ENCODE measurements at places on chromosomes 12 and 14.

GRCh38 chr14:64680013-64680713, 24.1 kb upstream of the PLEKHG3 start:
- H3K27ac ChIP-seq, result peak overlapping the region; percentile 80
- no peaks in the 10 kb centered on the region for H3K36me3 ChIP-seq
- no peak for DNase-seq

- H3K4me1 ChIP-seq, result no peaks in the 10 kb centered on the region
- no peaks in the 10 kb centered on the region for H3K36me3 ChIP-seq
- no peak overlapping the region for H3K27ac ChIP-seq
- H3K27me3 ChIP-seq, result no peaks in the 10 kb centered on the region
- H3K4me3 ChIP-seq, result no peak overlapping the region
Observed at GRCh38 chr12:17381211-17381610, 708.8 kb downstream of the RERGL start.

- no peaks in the 10 kb centered on the region for H3K27me3 ChIP-seq
- H3K4me3 ChIP-seq, result no peak overlapping the region
- no peaks in the 10 kb centered on the region for H3K4me1 ChIP-seq
- H3K36me3 ChIP-seq, result no peaks in the 10 kb centered on the region
Observed at GRCh38 chr12:24960222-24960855, 11.4 kb upstream of the BCAT1 start.

DNA sequence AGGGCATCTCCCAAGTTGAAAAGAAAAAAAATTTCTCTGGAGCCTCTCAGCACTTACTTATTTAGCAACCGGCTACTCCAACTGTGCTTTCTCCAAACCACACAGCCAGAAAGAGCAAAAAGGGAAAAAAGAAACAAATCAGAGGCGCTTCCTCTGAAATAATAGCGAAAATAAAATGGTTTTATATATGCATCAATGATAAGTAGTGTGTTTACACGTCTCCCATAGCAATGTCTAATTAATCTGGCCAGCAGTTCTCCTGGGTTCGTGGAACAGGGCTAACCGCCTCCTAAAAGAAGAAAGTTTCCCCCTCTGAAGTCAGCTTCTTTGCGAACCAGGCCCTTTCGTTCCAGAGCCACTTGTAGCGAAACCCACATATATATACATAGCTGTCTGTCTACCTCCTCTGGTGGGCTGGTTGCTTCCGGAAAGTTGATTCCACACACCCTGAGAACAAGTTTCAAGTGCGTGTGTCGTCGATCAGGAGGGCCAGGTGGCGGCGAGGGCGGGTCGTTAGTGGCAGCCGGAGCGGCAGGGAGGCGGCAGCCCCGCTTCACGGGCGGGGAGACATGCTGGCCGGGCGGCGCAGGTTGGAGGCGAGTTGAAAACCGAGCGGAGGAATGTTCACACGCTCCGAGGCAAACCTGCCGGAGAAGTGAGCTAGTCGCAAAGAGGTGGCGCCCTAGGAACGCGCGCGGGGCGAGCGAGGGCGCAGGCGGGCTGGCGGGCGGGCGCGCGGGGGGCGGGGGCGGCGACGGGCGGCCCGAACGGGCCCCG, 2.7 kb downstream of the PTHLH start:
- H3K27me3 ChIP-seq, result peaks cover 99% of the 10 kb centered on the region
- H3K4me1 ChIP-seq, result peaks cover 34% of the 10 kb centered on the region
- peak overlapping the region; percentile 70 for H3K4me3 ChIP-seq
- DNase-seq, result peak; percentile 37
- H3K27ac ChIP-seq, result peak overlapping the region; percentile 41

- H3K4me1 ChIP-seq, result no peaks in the 10 kb centered on the region
- no peaks in the 10 kb centered on the region for H3K36me3 ChIP-seq
- DNase-seq, result no peak
- no peak overlapping the region for H3K4me3 ChIP-seq
- H3K27me3 ChIP-seq, result peaks cover 7% of the 10 kb centered on the region
Observed at GRCh38 chr14:38201137-38201828, 6.4 kb upstream of the SSTR1 start.

- no peak overlapping the region for H3K4me3 ChIP-seq
- H3K4me1 ChIP-seq, result no peaks in the 10 kb centered on the region
- no peaks in the 10 kb centered on the region for H3K27me3 ChIP-seq
- no peak overlapping the region for H3K27ac ChIP-seq
- H3K36me3 ChIP-seq, result no peaks in the 10 kb centered on the region
- DNase-seq, result no peak
Observed at GRCh38 chr14:53022593-53022992, 71.7 kb upstream of the FERMT2 start.

DNA sequence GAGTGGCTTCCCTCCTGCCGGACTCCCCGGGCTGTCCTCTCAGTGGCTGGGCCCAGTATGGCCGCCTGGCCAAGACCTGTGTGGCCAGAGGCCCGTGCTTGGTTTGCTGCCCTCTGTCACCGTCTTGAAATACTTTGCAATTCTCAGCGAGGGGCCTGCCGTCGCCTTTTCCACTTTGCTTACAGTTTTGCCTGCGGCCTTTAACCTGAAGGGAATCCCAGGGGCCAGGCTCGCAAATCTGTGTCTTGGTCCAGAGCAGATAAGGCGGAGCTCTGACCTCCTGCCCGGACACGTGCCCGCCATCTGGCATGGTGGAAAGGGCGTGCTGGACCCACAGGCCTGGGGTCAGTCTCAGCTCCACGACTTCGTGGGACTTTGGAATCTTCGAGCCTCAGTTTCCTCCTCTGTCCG, 10.9 kb upstream of the AMN start:
- H3K36me3 ChIP-seq, result peaks cover 9% of the 10 kb centered on the region
- no peak overlapping the region for H3K4me3 ChIP-seq
- DNase-seq, result no peak
- H3K27ac ChIP-seq, result no peak overlapping the region
- H3K27me3 ChIP-seq, result no peaks in the 10 kb centered on the region
- H3K4me1 ChIP-seq, result no peaks in the 10 kb centered on the region

GRCh38 chr14:95520346-95520745, 3.9 kb upstream of the SYNE3 start:
- H3K4me3 ChIP-seq, result no peak overlapping the region
- no peak for DNase-seq
- peak overlapping the region; percentile 94 for H3K27ac ChIP-seq
- H3K4me1 ChIP-seq, result peaks cover 85% of the 10 kb centered on the region

DNA sequence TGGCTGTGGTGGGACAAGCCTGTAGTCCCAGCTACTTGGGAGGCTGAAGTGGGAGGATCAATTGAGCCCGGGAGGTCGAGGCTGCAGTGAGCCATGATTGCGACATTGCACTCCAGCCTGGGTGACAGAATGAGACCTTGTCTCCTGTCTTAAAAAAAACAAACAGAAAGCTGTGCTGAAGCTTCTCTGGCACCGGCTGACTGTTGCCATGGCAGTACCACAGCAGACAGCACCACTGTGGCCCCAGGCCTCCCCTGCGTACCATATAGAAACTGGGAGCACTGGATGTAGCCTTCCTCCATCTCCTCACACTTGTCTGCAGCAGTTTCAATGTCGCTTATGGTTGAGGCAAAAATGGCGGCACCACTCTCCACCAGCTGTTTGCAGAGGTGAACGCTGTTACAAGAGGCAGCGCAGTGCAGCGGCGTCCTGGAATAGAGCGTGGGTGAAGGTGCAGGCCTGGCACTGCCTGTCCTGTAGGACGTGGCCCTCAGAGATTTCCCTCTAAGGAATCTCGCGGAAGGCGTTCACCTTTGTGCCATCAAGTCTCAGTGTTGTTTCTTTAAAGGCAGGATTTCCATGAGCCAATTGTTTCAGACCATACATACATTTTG, 21.9 kb downstream of the ZFYVE21 start:
- DNase-seq, result no peak
- H3K27ac ChIP-seq, result no peak overlapping the region
- H3K36me3 ChIP-seq, result peaks cover 100% of the 10 kb centered on the region
- H3K4me3 ChIP-seq, result no peak overlapping the region
- no peaks in the 10 kb centered on the region for H3K27me3 ChIP-seq
- H3K4me1 ChIP-seq, result peaks cover 53% of the 10 kb centered on the region

DNA sequence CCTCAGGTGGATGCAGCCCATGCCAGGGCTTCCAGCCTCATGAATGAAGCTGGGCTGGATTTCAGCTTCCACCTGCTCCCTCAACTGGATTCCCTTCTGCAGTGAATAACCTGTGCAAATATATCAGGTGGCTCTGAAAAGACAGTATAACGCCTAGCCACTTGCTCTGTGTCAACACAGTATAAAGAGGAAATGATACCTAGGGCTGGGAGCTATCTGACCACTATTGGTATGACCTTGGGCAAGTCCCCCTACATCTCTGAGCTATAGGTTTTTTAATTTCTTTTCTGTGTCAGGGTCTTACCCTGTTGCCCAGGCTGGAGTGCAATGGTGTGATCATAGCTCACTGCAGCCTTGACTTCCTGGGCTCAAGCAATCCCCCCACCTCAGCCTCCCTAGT, 19.8 kb downstream of the ISM2 start:
- no peak overlapping the region for H3K27ac ChIP-seq
- no peaks in the 10 kb centered on the region for H3K27me3 ChIP-seq

- H3K4me3 ChIP-seq, result no peak overlapping the region
- no peaks in the 10 kb centered on the region for H3K4me1 ChIP-seq
- no peak overlapping the region for H3K27ac ChIP-seq
- no peaks in the 10 kb centered on the region for H3K36me3 ChIP-seq
- DNase-seq, result no peak
Observed at GRCh38 chr14:76428611-76429010, 52.7 kb downstream of the ESRRB start.

- no peaks in the 10 kb centered on the region for H3K36me3 ChIP-seq
- peaks cover 14% of the 10 kb centered on the region for H3K4me1 ChIP-seq
- no peak for DNase-seq
- H3K4me3 ChIP-seq, result no peak overlapping the region
Observed at GRCh38 chr12:27453421-27453820, 6.9 kb downstream of the SMCO2 start.

- H3K27ac ChIP-seq, result no peak overlapping the region
- H3K36me3 ChIP-seq, result peaks cover 11% of the 10 kb centered on the region
- no peaks in the 10 kb centered on the region for H3K4me1 ChIP-seq
- H3K4me3 ChIP-seq, result no peak overlapping the region
Observed at GRCh38 chr12:121934309-121934664, 15.9 kb downstream of the CFAP251 start.

DNA sequence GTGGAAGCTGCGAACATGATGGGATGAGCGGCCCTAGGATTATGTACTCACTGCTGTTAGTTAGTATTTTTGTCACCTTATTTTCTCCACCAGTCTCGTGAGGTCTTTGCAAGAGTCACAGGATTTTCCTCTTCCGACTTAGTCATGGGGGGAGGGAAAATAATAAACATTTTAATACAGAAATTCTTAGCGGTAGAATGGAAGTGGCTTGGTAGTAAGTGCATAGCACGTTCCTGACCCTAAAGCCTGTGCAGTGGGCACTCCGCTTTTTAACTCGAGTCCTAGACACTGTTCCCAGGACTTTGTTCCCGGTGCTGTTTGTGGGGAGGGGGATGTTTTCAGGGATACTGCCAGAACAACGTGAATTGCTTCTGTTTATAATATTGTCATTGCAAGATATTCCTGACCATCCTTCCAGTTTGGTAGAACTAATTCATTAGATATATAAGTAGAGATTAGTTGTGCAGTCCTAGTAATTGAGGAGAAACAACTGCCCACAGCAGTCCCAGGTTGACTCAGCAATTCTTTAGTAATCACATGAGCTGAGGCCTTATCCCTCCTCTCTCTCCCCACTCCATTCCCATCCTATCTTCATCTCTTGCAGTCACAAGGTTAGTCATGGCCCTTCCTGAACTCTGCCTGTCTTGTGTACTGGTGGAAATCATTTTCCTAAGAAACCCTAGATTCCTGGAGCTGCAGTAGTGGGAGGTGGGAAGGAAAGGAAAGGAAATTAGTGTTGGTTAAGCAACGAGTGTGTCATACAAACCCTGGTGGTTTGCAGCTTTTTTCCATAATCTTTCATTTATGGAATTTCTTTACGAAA, 799 bp downstream of the SLC38A6 start:
- peak overlapping the region; percentile 90 for H3K27ac ChIP-seq
- peaks cover 16% of the 10 kb centered on the region for H3K36me3 ChIP-seq
- DNase-seq, result no peak
- no peaks in the 10 kb centered on the region for H3K27me3 ChIP-seq
- peaks cover 55% of the 10 kb centered on the region for H3K4me1 ChIP-seq

DNA sequence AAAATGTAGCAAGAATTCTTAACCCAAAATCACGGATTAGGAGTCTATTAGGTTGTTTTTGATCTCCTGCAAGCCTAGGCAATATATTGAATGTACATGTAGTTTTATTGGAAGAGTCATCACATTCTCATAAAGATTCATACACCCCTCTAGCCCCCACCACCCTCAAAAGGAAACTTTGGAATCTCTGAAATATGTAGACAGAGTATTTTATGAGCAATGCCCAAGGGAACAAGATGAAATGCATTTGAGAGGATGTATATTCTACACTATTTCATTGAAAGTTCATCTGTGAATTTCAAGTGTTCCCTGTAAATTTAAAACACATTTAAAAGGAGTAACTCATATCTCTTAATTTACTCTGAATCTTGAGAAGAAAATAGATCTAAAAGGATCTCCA, 103.7 kb downstream of the SYT1 start:
- H3K27me3 ChIP-seq, result no peaks in the 10 kb centered on the region
- H3K4me1 ChIP-seq, result no peaks in the 10 kb centered on the region
- no peak overlapping the region for H3K4me3 ChIP-seq
- DNase-seq, result no peak

- peaks cover 63% of the 10 kb centered on the region for H3K4me1 ChIP-seq
- no peaks in the 10 kb centered on the region for H3K36me3 ChIP-seq
- H3K4me3 ChIP-seq, result peak overlapping the region; percentile 82
- H3K27me3 ChIP-seq, result no peaks in the 10 kb centered on the region
- H3K27ac ChIP-seq, result peak overlapping the region; percentile 98
Observed at GRCh38 chr12:12786351-12786705, 869 bp downstream of the APOLD1 start.

- no peak for DNase-seq
- H3K4me3 ChIP-seq, result no peak overlapping the region
- peaks cover 74% of the 10 kb centered on the region for H3K4me1 ChIP-seq
- H3K27me3 ChIP-seq, result no peaks in the 10 kb centered on the region
- H3K36me3 ChIP-seq, result peaks cover 18% of the 10 kb centered on the region
- H3K27ac ChIP-seq, result no peak overlapping the region
Observed at GRCh38 chr12:71871116-71871515, 31.6 kb downstream of the TBC1D15 start.

DNA sequence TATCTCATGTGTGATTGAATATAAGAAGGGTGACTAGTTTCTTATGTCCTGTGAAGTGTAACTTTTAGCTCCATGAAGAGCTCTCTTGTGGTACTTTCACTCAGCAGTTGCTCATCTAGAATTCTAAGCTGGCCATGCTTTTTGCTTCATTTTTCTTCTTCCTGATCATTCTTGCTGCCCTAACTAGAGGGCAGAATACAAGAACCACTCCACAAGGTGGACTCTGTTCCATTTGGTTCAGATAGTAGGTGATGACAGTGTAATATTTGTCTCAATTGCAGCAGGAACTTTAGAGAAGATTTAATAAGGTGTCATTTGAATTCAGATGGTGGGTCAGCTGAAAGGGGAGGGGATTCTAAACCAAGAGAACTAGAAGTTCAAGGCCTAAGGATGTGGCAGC, 17.6 kb downstream of the WDR20 start:
- DNase-seq, result no peak
- H3K36me3 ChIP-seq, result peaks cover 14% of the 10 kb centered on the region
- no peaks in the 10 kb centered on the region for H3K27me3 ChIP-seq
- no peak overlapping the region for H3K27ac ChIP-seq

GRCh38 chr12:41473441-41473840, 285.3 kb downstream of the PDZRN4 start:
- no peaks in the 10 kb centered on the region for H3K27me3 ChIP-seq
- H3K4me3 ChIP-seq, result no peak overlapping the region
- DNase-seq, result no peak
- no peaks in the 10 kb centered on the region for H3K4me1 ChIP-seq

GRCh38 chr12:89389755-89390661, 37.7 kb upstream of the DUSP6 start:
- peak overlapping the region; percentile 82 for H3K27ac ChIP-seq
- no peak overlapping the region for H3K4me3 ChIP-seq
- no peaks in the 10 kb centered on the region for H3K36me3 ChIP-seq
